ENCODE measurements at places on chromosomes 3 and 15. TPM values are rescaled to one million over a fixed set of nuclear protein-coding genes. Genes with fewer than 3 reads are reported as not detected.

Gene MED12L
- total RNA-seq = 2.3 TPM

DNA sequence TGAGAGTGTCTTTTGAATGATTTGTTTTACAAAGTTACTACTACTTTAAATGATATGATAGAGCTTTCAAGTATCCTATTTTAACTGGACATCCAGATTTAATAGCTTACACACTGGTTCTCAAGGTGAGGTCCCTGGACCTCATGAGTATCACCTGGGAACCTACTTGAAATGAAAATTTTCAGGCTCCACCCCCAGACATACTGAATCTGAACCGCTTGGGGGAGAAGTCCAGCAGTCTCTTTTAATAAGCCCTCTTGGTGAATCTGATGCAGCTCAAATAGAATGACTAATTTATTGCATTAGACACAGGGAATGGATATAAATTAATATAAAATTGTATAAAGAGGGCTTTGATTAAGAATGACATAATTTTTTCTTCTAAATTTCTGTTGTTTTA lies 29.4 kb upstream of the SLITRK3 start:
- no peak for DNase-seq

Gene GPR171
- 0.96 TPM for total RNA-seq

- no peak for DNase-seq
These were observed 28.7 kb downstream of the CFAP100 start for GRCh38 chr3:126423191-126424038.

DNA sequence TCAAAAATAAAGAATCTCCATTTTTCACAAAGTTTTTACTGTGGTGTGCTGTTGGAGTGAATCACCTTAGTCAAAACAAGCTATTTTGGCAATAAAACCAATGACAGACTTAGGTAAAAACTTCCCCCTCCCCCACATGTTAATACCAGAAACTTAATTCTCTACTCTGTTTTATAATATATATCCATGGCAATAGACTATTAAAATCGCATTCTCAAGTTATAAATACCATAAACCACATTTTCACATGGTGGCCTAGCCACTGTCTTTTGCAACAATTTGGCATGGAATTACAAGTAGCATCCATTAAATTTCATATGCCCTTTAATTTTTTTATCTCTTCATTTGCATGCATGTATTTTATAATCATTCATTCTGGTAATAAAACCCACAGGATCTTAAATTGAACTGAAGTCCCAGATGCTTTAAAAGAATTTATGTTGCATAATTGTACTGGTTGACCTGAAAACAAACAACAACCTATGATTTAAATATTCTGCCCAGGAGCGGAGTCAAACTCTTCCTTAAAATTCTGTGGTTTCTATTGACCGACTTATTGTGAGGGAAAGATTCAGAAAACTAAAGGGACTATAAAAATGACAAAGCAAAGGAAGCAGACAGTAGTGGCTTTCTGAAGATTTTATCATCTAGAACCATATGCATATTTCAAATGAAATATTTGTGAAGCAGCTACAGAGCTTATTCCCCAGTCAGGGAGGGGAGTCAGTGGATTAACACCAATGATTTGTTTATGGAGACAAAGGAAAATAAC lies 229.0 kb upstream of the TBL1XR1 start:
- DNase-seq = no peak

DNA sequence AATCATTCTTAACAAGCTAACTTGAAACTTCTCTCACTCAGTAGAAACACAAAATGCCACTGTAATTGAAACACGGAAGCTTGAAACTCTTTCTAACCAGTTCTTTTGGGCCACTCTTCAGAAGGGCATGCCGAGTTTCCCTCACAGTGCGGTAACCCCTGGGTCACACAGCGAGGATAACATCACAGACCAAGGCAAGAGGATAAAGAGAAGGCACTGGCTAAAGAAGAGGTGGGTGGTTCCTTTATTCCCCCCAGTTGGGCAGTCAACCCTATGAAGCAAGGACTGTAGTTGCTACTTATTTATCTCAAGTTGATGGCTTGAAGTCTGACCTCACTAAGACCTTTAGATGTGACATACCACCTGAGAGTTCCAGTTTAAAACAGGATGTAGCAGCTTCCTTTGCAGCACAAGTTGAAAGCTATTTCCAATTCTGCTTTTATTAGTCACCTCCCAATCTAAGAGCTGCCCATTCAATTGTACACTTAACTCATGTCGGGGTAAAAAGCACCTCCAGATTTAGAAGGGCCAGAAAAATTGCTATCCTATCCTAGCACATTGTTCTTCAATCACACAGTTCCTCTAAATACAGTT lies 272.4 kb downstream of the TIGIT start:
- DNase-seq = no peak

GRCh38 chr3:34264337-34265041 lies 466.1 kb downstream of the PDCD6IP start:
- DNase-seq = no peak

GRCh38 chr15:85760531-85761371 lies 34.0 kb downstream of the KLHL25 start:
- no peak for DNase-seq

Gene CPLX3
- total RNA-seq = not detected

DNA sequence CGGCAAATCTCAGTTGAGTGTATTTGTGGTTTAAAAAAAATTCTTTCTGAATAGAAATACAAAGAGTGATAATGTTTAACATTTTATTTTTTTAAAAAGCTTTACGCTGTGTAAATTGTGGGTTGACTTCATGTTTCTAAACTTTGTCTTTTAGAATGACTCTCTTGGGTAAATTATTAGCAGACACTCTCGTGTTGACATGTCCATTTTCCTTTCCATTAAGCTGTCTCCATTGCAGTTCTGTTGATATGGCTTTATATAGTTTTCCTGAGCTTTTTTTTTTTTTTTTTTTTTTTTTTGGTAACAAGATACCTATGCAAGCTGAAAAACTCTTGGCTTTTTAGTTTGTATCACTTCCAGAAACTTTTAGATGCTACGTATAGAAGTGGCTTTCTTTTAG lies 92.6 kb downstream of the IGF1R start:
- no peak for DNase-seq

- no peak for DNase-seq
These were observed 39.6 kb downstream of the FLNB start for GRCh38 chr3:58047826-58048225.

DNA sequence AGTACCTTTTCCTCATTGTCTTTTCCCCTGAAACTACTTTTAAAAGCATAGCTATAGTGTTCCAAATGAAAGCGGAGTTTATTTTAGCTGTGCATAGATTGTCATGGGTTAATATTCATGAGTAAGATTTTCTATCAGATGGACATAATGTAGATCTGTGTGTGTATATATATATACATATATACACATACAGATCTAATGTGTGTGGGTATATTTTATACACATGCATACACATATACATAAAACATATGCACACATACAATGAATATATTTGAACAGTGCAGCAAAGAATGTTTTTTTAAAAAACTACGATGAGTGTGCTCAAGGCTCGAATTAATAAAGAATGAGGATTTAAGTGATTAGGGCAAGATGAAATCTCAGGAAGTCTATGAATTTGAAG lies 328.3 kb upstream of the IL12A start:
- no peak for DNase-seq

DNA sequence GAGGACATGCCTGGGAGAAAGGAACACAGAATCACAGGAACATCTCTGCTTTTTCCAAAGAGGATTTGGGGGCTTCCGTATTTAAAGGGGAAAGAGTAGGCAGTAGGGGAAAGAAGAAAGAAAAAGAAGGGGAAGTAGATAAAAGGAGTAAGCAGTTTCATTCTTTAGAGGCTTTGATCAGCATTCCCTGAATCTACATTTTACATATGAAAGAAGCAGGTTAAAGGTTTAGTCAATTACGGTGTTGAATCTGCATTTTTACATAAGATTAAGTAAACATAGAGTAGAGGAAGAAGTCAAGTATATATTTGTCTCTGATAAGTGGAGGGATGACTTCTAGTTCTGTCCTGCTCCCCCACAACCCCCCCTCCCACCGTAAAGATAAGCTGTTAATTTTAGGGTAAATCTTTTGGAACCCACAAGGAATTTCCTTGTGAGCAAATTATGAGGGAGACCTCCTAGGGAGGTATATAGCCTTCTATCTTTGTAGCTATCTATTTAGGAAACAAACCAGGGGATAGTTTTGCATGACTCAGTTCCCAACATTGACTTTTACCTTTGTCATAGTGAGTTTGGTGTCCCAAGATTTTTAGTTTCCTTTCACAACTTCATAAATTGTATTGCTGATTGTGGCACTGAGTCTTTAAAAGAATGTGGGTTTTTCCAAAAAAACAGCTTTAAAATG lies 8.7 kb upstream of the P2RY12 start:
- no peak for DNase-seq

Gene SMCO1
- total RNA-seq = not detected

- DNase-seq = no peak
These were observed 24.7 kb upstream of the TIPARP start for GRCh38 chr3:156649681-156650080.

Gene CD200
- 45.3 TPM for total RNA-seq

Gene DNAJB8
- not detected for total RNA-seq

Gene TM4SF18
- total RNA-seq = 9.0 TPM

DNA sequence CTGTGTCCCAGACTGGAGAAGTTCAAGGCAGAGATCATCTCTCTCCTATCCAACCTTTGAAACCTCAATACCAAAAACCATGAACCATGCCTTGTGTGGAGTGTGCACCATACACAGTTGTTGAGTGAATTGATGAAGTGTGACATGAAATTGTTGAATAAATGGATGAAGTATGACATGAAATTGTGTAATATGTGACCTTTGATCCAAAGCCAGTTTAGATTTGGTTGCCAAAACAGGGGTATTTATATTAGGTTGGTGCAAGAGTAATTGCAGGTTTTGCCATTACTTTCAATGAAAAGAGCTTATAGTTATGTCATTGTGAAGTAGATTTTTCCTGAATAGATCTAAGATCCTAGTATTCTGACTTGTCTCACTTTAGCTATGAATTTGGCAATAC lies 3.1 kb upstream of the MAGI1 start:
- no peak for DNase-seq

DNA sequence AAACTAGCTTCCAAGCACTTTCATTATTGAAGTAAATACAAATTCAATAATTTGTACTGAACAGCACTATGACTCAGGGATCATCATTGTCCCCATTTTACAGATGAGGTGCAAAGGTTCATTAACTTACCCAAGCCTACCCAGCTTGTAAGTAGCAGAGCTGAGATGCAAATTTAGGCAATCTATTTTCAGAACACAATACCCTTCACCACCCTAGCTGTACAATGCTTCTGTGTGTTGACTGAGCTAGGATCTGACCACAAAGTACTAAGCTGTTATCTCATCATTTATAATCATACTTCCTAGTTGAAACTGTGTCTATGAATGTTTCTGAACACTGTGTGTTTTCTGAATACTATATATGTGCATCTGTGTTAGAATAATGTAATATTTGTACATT lies 3.2 kb upstream of the ILDR1 start:
- no peak for DNase-seq

Measured in aorta (tissue), 5 donors.